Activated naive CD8-positive, alpha-beta T cell treated with anti-CD3 and anti-CD28 coated beads, Interleukin-2, amount 10 ng/mL, durations not matched to agents 7 days and 5 days (primary cell): ENCODE measurements at places on chromosomes 3 and 15.

- DNase-seq: no peak
Observed at GRCh38 chr15:52100807-52101442, 11.7 kb downstream of the BCL2L10 start.

GRCh38 chr3:45486136-45486535 lies 97.8 kb downstream of the LARS2 start:
- DNase-seq: no peak

- DNase-seq: no peak
Observed at GRCh38 chr3:16928386-16929132, 43.8 kb downstream of the PLCL2 start.

DNA sequence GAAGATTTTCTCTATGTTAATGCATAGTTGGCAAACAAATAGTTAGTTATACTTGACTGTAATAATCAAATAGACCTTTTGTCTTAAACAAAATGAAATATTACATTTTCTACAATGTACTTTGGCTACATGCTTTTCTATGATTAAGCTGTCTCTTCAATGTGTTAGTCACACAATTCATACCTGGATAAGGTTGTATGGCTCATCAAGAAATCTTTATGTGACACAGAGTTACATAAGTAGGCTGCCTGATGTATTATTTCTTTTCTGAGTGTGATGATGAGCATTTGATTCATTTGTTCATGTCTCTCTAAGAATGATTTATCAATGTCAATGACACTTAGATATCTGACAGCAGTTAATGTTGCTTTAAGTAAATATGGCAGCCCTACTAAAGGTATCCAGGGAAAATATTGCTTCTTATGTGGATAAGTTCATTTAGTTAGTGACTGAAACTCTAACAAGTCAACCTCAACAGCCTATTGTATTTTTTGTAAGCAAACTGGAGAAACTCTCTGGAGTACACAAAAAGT lies 157.4 kb upstream of the SOX2 start:
- DNase-seq: no peak

DNA sequence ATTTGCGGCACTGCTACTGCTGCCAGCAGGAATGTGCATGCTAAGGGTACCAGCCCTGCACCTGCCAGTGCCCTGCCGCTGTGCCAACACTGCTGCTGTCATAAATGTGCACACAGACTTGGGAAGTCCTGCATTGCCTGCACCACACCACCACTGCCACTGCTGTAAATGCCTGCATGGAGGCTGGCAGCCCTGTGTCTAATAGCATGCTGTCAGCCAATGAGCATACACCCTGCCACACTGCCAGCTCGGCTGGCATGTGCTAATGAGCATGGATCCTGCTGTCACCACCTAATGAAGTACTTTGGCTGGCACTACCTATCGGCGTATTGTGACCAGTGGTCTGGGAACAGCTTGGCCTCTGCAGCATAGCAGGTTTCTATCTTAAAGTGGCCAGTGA lies 981.8 kb upstream of the GBE1 start:
- DNase-seq: no peak

GRCh38 chr15:70795311-70795665 lies 31.9 kb upstream of the UACA start:
- DNase-seq: no peak

GRCh38 chr15:57667171-57667849 lies 39.2 kb upstream of the POLR2M start:
- no peak for DNase-seq

- DNase-seq: no peak
Observed at GRCh38 chr3:157370867-157371266, 65.8 kb upstream of the PTX3 start.

DNA sequence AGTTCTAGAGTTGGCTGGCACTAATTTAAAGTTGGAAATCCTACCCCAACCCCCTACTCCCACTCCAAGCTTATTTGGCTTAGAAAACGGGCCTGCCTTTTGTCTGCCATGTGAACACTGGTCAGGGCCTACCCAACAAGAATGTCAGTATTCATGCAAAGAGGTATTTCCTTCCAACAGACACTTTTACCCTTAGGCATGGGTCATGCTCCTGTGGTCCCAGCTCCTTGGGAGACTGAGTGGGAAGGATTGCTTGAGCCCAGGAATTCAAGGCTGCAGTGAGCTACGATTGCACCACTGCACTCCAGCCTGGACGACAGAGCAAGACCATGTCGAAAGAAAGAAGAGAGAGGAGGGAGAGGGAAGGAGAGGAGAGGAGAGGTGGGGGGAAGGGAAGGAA lies 137.5 kb upstream of the LRTM1 start:
- DNase-seq: no peak

GRCh38 chr3:30085486-30085885 lies 520.9 kb upstream of the TGFBR2 start:
- DNase-seq: no peak

DNA sequence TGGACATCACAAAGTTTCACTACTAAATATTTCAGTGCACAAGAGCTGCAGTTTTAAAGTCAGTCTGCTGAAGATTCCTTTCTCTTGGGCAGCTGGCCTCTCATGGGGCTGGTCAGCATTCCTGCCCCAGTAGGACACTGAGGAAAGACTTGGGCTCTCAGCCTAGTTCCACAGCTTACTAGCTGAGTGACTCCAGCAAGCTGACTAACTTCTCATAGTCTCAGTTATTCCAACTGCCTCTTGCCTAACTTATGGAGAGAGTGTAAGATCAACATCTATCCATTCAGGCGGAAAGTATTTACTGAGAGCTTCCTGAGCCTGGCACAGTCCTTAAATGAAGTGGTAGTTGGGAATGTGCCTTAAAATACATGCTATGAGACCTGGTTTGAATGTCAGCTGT lies 27.0 kb downstream of the TM4SF4 start:
- no peak for DNase-seq

DNA sequence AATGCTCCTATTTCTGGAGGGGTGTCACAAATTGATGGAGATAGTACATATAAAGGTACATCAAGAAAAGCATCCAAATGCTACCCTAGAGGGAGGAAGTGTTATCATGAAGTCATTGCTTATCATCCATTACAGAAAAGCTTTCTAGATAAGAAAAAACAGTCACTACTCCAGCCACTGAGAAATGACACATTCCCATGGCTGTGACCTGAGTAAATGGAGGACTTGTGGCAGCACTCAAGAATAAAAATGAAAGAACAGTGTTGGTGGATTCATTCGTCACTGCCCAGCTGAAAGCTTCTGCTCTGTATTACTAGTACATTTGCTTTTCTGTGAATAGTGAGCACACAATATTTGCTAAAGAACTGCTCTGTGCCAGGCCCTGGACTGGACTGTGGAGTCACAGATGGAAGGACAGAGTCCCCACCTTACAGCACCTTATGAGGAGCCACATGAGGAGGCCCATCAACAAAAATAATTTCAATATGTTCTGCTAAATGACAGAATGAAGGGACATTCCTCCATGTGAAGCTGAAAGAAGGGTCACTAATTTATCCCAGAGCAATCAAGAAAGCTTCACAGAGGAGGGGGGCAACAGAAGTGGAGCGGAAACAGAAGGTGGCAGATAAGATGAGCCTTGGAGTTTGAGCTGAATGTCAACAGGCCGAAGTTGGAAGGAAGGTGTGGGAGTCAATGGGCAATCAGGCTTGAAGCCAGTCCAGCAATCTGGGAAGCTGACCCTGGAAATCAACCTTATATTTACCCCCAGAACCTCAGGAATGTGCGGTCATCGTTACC lies 343.5 kb upstream of the TRIM42 start:
- no peak for DNase-seq

DNA sequence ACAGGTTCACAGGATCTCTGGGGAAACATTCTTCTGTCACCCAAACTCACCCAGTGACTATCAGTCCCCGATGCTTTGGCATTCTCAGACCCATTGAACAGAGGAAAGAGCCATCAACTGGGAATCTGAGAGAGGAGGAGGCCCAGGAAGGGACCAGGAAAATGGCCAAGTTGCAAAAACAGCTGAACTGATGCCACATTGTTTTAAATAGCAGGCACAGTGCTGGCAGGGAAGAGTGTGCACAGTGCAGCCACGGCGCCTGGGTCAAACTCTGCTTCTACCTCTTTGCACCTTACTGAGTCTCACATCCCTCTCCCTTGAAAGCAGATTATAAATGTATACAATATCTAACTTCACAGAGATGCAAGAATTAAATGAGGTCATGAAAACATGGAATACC lies 66.4 kb downstream of the SRGAP3 start:
- no peak for DNase-seq

- no peak for DNase-seq
Observed at GRCh38 chr15:70347321-70348225, 249.9 kb upstream of the TLE3 start.

GRCh38 chr3:77320514-77320913 lies 280.6 kb downstream of the ROBO2 start:
- DNase-seq: no peak

- DNase-seq: no peak
Observed at GRCh38 chr3:146374146-146374545, 95.2 kb downstream of the PLSCR2 start.

DNA sequence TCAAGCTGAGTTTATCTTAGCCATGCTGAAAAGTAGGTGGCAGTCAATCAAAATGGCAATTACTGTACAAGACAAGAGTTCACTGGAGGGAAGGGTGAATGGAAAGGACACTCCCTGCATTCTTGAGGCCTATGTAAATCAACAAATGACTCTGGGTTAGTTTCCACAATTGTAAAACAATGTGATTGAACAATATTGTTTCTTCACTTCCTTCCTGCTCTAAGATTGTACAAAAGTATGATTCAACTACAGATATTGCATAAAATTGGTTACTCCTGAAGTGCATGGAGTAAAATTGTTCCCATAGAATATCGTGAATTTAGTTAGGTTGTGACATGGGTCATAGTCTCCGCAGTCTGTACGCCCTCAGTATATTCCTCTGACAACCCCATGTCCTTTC lies 277.6 kb downstream of the LPP start:
- DNase-seq: no peak

DNA sequence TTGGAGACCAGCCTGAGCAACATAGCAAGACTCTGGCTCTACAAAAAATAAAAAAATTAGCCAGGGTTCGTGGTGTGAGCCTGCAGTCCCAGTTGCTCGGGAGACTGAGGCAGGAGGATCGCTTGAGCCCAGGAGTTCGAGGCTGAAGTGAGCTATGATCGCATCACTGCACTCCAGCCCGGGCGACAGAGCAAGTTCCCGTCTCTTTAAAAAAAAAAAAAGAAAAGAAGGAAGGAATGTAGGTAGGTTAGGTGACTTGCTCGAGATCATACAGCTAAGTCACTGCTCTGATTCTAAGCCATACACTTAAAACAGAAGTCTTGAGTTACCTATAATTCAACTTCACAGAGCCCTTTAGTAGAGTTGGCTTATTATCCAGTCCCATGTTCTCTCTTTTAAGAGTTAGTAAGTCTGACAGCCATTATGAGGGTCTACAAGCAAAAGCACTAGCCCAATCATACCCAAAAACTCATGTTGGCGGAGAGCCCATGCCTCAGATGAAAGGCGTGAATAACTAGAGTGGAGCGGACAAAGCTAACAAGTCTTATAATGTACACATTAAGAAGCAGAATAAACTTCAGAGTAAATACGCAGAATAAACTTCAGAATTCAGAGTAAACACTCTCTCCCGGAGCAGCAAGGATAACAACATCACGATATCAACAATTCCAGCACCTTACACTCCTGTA lies 768 bp downstream of the AAGAB start:
- DNase-seq: no peak
